ENCODE measurements at places on chromosomes 3 and 15.

- no peak for DNase-seq
Observed at GRCh38 chr15:46934851-46935250, 782.5 kb upstream of the SEMA6D start.

DNA sequence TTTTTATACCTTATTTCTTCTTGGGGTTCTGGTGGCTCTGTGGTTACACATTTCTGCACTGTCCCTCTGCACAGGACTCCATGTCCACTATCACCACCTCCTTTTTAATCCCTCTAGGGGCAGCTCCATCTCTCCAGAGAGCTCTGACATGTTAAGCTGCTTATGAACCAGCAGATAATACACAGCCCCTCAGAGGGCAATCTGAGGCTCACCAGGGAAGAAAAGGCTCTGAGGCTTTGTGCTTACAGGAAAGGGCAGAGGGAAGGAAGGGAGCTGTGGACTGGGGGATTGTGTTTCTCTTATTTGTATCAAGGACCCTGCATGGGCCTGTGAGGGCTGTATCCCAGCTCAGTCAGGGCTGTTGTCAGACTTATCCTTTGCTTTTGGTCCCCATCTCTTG is 164.5 kb downstream of the EPHB1 start:
- no peak for DNase-seq

DNA sequence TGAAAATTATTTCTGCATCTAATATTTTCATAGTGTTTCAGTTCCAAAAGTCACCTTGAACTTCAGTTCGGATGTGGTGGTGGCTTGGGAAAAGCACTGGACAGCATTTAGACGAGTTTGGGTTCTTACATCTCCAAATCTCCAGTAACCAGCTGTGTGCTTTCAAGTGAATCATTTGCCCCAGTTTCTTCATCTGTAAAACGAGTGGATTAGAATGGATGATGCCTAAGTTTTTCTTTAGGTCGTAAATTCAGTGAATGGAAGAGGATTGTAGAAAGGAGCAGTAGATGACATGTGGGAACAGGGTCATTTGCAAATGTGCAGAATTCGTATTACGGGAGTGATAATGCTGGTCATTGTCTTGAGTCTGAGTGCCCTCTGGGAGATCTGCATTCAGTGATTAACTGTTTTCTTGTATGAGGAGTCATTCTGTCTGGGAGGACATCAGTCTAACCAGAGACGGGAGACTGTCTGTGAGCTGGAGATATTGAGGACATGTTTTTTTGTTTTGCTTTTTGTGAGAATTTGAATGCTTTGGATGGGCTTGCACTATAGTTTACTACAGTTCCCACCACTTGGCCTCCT is 641.6 kb upstream of the TBL1XR1 start:
- DNase-seq = no peak

DNA sequence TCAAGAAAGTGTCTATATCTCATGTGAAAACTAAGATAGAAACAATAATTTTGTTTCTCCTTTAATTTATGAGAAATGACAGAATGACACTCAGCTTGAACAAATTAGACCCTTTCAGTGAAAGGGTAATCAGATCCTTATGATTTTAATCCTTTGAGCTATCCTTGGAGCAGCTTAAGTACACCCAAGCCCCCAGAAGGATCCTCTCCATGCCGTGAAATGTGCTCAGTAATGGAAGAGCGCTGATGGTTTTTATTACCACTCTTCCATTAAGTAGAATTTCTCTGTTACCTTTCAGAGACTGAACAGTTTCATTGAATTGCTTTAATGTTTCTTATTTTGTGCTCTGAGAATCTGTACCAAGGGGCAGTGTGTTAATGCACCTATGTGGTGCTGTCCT is 54.3 kb downstream of the HMG20A start:
- no peak for DNase-seq

GRCh38 chr3:52458031-52458760 is 2.8 kb downstream of the NISCH start:
- DNase-seq = no peak

GRCh38 chr3:155070316-155070715 is 9.8 kb upstream of the MME start:
- no peak for DNase-seq

- no peak for DNase-seq
Observed at GRCh38 chr3:59759298-59760031, 709.6 kb upstream of the CFAP20DC start.

- no peak for DNase-seq
Observed at GRCh38 chr3:186239321-186239720, 122.7 kb downstream of the DGKG start.

GRCh38 chr3:138434276-138434874 is at the start of gene ESYT3:
TSS of gene ESYT3 (plus strand) at chr3:138434616. CDS start at chr3:138434799, 183 bp downstream.
- peak; percentile 24 for DNase-seq

GRCh38 chr3:116300226-116300625 is 145.1 kb downstream of the LSAMP start:
- no peak for DNase-seq

DNA sequence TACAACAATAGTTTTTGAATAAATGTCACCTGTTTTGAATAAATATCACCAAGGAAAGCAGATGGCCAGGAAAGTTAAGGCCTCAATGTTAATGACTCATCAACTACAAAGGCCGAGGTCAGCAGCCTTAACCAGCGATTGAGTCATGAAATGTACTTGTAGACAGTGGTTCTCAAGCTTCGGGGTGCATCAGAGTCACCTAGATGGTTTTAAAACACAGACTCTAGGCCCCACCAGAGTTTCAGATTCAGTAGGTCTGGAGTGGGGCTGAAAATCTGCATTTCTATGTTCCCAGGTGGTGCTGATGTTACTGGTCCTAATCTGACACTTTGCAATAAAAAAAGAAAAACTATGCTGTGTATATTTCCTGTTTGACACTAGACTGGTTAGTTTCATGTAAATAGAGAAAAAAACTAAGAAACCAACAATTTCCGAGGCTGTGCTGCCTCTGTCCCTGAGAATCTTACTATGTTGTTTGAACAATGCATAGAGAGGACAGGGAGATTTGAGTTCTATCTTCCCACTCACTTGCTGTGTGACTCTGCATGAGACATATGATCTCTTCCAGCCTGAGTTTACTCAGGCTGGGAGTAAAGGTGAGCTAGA is 9.8 kb downstream of the RAB27A start:
- DNase-seq = peak; percentile 78

DNA sequence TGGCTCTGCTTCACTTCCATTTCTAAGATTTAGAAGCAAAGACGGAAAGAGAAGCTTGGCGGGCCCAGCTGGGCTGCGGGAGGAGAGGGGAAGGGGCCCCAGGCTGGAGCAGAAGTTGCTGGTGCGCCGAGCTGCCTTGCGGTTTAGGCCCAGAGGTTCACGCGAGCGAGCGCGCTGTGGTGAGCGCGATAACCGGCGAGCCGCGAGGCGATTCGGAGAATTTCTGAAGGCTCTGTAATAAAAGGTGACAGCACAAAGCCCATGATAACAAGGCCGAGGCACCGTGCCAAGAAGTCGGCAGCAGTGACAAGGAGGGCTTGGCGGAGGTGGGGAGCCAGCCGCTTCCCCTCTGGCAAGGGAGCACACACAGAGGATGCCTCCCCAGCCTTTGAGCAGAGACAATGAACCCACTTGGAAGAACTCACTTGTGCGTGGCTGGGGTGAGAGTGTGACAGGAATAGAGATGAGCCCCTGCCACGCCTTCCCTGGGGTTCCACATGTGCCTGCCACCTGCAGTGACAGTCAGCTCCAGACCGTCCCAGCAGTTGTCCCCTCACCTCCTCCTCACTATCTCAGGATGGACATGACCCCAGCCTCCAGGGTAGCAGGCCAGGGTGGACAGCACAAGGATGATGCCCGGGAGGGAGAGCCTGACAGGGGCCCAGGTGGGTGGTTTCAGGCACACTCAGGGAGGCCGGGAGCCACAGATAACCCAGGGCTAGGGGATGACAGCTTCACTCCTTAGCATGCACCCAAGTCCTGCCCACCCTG is 315.2 kb downstream of the UACA start:
- DNase-seq = peak; percentile 34

DNA sequence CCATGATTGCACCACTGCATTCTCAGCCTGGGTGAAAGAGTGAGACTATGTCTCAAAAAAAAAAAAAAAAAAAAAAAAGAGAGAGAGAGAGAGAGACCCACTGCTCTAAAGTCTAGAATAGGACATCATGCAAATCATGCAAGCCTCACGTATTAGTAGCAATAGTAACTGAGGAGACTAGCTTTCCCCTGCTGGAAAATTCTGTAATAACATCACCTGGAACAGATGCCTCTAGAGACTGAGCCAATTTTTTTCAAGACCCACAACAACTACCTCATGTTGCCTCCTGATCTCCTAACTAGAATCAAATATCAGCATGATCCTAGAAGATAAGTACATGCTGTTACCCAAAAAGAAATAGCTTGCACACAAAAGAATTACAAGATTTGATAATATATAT is 461.9 kb downstream of the AGBL1 start:
- no peak for DNase-seq

DNA sequence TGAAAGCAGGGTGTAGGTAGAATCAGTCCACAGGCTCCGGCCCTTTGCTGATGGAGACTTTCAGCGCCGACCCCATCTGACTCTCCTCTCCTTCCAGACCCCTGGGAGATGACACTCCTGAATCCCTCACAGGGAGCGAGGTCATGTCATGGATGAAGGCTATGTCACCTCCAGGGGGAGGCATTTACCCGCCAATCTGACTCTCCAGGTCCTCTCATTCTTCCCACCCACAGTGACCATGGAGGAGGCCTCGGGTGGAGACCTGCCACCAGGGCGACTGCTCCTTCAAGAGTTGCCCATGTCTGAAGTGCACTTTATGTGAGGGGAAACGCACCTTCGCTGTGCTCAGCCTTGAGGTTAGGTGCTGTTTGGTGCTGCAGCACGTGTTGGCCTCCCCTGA is 112.7 kb downstream of the KLF13 start:
- DNase-seq = no peak

- DNase-seq = no peak
Observed at GRCh38 chr3:97232393-97233034, 418.1 kb downstream of the EPHA6 start.

DNA sequence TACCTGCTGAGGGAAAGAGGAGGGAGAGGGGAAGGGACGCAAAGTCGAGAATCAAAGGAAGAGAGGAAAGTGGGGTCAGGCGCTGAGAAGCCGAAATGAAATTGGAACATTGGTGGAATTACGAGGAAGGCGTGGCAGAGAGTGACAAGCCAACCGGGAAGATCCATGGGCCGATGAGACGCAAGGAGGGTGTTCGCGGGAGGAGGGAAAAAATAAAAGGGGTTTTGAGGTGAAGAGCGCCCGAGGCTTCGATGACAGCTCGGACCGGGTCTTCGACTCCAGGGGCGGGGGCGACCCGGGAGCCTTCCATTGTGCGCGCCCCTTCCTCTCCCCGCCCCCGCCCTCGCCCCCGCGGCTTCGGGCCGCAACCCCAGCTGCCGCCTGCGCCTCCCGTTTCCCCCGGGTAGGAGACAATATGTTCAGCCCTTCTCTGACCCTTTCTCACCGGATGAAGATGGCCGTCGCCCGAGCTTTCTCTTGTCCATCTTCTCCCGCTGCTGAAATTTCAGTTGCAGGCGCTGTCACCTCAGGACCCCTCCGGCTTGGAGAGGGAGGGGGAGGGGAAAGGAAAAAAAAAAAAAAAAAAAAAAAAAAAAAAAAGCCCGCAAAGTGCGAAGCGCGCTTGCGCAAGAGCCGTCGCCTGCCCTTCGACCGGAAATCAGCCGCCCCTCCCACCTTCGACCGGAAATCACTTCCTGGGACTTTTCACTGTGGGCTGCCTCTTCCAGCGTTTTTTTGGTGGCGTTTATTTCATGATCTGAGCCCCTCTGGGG is at the start of gene SENP7:
Gene SENP7, minus strand, starts transcription at position 567 of the 773 bp plus-strand sequence. Its CDS starts 82 bp downstream, at position 485.
- DNase-seq = peak; percentile 76

- DNase-seq = no peak
Observed at GRCh38 chr3:15527031-15527459, 5.5 kb upstream of the COLQ start.

GRCh38 chr15:58169934-58170333 is 31.8 kb downstream of the AQP9 start:
- no peak for DNase-seq

DNA sequence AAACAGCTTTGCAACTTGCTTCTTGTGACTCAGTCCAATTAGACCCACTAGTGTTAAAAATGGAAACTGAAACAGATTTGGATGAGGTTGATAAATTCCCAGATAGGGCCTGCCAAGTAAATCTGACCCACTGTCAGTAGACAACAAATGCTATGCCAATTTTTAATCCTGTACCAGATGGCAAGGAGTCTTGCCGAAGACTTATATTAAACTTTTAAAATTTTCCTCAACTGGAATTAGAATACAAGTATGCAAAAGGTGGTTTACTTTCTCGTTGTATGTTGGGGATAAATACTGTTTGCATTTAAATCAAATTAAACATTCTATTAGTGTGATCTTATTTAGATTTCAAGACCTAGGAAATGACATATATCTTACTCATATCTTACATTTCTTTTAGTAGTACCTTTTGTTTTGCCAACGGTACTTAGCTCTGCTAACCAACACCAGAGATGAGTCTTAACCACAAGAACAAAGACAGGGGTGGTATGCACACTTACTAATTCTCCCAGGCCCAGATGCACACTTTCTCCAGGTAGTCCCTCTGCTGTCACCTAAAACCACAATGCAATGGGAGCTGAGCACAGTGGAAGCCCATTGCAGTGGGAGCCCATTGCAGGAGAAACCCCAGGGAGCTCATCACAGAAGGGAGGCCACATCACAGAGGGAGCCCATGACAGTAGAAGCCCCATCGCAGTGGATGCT is 77.8 kb downstream of the WWTR1 start:
- DNase-seq = peak; percentile 68

GRCh38 chr3:133521946-133522345 is 51.5 kb upstream of the CDV3 start:
- DNase-seq = no peak

- DNase-seq = no peak
Observed at GRCh38 chr3:144549166-144549565, 577.5 kb downstream of the DIPK2A start.

- no peak for DNase-seq
Observed at GRCh38 chr3:136624371-136624770, 127.8 kb downstream of the STAG1 start.

DNA sequence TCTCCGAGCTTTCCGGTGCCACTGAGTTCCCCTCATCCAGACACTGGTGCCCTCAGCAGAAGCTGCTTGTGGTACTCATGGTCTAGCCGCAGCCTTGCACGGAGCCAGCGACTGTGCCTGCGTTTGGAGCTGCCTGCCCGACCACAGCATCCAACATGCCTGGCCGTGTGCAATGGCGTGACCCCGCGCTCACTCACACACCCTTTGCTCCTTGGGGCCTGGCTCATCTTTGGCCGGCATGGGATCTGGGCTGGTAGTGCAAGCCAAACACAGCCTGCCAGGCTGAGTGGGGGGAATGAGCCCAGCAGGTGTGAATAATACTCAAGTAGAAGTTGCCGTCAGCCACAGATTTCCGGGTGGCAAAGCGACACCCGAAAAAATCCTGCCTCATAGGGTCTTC is 1178.7 kb upstream of the GBE1 start:
- no peak for DNase-seq

DNA sequence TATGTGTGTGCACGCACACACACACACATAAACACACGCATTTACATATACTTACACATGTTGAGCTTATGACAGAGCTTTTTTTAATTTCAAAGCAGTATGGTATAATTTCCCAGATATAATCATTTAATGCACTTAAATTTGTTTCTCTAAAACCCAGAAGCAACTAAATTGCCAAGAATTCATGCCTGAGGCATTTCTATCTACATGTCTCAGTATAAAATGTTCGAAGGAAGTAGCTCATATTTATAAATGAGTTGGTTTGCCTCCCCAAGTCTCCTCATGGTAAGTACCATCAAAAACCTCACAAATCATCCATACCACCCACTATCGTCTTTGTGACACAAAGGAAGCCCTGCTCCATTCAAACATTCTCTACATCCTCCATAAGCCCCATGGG is 130.6 kb downstream of the RPL22L1 start:
- no peak for DNase-seq
